Breast epithelium (tissue), 4 donors: ENCODE measurements at places on chromosomes 11 and 22. TPM values are rescaled to one million over a fixed set of nuclear protein-coding genes. Genes with fewer than 3 reads are reported as not detected.

DNA sequence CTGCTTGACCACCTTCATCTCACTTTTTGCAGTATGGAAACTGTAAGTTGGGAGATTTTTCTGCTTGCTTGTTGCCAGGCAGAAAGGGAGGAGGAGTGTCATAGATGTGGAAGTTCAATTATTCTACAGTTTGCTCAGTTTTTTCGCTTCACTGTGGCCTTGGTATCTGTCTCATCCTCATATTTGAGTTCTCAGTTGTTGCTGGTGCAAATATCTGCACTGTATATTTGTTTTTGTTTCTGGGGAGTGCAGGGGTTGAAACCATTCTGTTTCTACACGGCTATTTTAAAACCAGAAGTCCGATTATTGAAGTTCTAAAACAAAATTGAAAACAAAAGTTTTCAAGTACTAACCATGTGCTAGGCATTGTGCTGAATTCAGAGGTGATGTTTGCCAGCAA lies 153.4 kb downstream of the JRKL start:
- no peak for DNase-seq

GRCh38 chr11:44025727-44026126 lies 22.1 kb upstream of the ACCSL start:
- DNase-seq = no peak

GRCh38 chr22:37633089-37633624 lies 6.3 kb upstream of the SH3BP1 start:
- no peak for DNase-seq

DNA sequence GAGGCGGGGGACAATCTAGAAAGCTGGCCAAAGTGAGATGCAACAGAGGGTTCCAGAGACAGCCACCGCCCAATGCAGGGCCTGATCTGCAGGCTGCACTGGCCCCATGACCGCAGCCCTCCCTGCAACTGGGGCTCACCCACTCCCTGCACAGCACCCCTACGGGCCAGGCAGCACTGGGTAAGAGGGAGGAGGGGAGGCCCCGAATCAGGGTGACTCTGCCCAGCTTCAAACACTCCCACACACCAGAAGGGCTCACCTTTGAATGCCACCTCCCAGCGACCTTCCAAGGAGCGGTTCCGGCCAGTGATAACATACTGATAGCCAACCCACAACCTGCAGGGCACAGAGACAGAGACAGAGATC lies 59.3 kb downstream of the DGCR2 start:
- no peak for DNase-seq

GRCh38 chr22:31461699-31462098 lies 27.9 kb downstream of the EIF4ENIF1 start:
- DNase-seq = no peak

DNA sequence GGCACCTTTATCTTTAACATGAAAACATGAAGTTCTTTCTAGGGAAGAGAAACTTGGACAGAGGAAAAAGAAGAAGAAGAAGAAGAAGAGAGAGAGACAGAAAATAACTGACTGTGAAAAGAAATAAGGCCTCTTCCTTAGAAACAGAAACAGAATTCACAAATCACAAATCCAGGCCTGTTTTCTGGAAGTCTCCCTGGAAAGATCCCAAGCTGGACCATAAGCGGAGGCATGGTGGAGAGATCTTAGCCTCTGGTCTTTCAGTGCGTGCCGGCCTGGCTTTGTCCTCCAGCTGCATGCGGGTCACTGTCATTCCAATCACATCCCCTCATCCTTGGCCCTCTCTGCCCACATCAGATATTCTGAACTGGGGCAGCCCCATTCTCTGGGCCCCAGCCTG lies 6.9 kb downstream of the FXYD6 start:
- DNase-seq = no peak

- peak; percentile 79 for DNase-seq
Observed at GRCh38 chr11:12888525-12889158, 120.5 kb upstream of the RASSF10 start.

- no peak for DNase-seq
Observed at GRCh38 chr11:120258661-120259060, 18.7 kb downstream of the POU2F3 start.

GRCh38 chr11:126585388-126585773 lies 229.9 kb downstream of the ST3GAL4 start:
- no peak for DNase-seq

DNA sequence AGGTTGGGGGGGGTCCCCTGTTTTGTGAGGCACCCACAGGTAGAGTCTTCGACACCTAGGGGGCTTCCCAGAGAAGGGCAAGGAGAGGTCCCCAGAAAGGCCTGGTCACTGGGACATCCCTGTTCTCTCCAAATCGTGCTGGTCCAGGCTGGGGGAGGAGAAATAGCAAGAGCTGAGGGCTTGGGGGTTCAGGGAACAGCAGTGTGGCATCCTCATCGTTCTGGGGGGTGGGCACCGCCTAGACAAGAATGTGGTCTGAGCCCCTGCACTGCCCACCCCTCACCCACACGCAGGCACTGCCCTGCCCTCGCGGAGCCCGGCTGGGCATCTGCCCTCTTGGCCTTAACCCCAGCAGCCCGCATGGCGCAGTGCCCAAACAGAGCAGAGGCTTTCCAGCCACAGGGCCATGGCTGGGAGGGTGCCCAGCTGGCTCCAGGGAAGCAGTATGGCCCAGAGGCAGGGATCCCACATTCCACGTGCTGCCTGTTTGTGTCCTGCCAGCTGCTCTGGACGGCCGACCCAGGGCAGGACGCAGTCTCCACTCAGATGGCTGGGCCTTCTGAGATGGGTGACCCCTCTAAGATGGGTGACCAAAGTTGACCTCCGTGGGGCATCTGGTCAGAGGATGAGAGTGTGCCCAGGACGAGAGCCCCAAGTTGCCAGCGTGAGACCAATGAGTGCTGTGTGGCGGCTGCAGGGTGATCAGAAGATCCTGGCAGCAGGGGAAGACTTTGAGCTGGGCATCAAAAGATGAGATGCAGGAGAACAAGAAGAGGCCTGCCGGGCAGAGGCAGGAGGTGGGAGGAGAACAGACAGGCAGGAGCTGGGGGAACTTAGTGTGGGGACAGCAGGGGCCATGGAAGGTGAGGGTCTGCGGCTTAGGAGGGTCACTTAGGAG lies 14.4 kb downstream of the SCARF2 start:
- no peak for DNase-seq

- DNase-seq = no peak
Observed at GRCh38 chr11:108902027-108902469, 237.2 kb downstream of the DDX10 start.

DNA sequence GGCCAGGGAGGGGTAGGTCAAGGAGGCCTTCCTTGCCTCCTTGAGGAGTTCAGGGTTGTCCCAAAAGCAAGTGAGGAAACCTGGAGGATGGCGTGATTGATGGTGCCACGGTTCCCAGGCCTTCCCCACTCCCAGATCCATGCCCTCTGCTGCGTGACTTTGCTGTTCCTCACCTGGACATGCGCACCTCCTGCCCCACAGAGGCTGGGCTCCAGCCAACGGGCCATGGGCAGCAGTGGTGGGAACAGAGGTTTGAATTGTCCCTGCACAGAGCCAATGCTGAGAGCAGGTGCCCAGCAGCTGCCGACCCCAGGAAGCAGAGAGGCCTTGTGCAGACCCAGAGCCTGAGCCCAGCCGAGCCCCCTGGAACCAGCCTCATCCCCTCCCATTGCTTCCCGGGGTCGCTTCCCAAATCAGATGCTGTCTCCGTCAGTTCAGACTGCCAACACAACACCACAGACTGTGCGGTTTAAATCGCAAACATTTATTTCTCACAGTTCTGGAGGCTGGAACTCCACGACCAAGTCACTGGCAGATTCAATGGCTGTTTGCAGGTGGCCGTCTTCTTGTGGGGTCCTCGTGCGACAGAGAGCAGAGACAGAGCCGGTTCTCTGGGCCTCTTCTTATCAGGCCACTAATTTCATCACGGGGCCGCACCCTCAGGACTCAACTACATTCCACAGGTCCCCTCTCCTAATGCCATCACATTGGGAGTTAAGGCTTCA lies 6.2 kb upstream of the LINC01488 start:
- DNase-seq = no peak

- DNase-seq = peak; percentile 65
Observed at GRCh38 chr11:60775420-60775961, 9.6 kb upstream of the MS4A10 start.

GRCh38 chr11:125241104-125241503 lies 76.6 kb downstream of the PKNOX2 start:
- DNase-seq = no peak

- no peak for DNase-seq
Observed at GRCh38 chr22:20034143-20034542, 13.2 kb downstream of the TANGO2 start.

DNA sequence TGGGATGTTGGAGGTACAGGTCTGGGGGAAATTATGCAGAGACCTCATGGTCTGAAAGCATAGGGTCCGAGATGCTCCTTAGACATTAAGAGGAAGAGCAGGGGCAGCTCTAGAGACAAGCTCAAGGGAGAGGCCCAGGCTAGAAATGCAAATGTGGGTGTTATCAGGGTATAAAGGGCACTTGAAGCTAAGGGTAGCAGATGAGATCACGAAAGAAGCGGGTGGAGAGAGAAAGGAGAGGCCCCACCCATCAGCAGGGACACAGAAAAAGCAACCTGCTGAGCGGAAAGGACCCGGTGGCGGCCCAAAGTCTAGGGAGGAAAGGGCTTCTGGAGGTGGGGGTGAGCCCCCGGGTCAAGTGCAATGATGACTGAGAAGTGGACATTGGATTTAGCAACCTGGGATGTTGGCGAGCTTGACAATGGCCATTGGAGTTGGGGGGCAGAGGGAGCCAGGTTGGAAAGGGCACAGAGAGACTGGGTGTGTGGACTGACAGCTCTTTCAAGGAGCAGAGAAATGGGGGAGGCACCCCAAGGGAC lies 8.9 kb downstream of the TMPRSS6 start:
- DNase-seq = no peak

DNA sequence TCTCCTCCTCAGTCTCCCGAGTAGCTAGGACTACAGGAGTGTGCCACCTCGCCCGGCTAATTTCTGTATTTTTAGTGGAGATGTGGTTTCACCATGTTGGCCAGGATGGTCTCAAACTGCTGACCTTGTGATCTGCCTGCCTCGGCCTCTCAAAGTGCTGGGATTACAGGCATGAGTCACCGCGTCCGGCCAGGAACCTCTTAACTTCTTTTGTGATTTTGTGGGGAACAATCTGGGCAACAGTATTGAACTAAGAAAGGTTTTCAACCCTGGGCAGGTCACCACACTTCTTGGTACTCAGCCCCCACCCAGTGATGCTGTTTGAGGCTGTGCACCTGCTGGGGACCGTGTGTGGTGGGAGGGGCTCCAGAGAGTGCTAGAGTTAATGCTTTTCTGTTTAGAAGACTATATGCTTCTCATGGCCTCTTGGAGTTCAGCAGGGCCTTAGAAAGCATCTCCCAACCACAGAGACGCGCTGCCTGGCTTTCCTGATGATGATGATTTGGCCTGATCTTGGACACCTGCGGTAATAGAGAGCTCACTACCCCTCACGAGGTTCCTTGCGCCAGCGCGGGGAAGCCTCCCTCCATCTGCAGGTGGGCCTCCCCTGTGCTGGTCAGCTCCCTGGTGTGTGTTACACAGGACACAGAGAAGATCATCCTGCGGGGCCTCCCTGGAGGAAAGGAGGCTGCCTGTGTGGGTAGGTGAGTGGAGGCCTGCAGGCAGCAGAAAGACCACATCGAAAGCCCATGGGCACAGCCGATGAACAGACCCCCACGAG lies 1.2 kb downstream of the DENND6B start:
- no peak for DNase-seq

DNA sequence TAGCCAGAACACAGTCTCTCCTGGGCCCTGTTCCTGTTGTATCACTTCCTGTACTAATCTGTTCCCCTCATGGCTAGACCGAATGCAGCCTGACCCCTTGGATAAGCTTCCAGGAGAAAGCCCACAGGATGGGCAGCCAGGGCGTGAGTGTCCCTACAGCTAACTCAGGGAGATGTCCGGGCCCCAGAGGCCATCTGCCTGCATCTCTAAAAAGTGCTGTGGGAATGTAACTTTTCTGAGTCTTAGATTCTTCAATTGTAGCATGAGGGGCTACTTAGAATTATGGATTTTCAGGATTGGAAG lies 7.7 kb upstream of the MALAT1 start:
- DNase-seq = no peak

- no peak for DNase-seq
Observed at GRCh38 chr11:44203270-44204043, 106.5 kb downstream of the ALX4 start.

GRCh38 chr11:114614127-114614720 lies 18.6 kb upstream of the NXPE4 start:
- no peak for DNase-seq

DNA sequence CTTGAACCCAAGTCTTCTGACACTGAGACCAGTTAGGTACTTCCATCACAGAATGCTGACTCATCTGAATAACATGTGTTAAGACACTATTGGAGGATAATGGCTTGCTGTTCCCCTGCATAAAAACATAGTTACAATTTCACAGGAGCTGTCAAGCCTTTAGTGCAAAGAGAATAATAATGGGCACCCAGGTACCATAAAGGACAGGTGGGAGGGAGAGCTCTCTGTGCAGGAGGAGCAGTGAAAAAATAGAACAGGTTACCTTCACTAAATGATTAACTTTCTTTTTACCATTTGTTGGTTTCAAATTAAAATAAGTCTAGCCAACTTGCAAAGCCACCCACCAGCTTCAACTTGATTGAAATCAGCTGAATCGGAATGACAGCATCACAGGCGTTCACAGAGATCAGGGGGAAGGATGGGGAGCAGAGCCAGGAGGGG lies 173.2 kb downstream of the DSCAML1 start:
- no peak for DNase-seq

- DNase-seq = no peak
Observed at GRCh38 chr11:1218788-1219445, 3.9 kb upstream of the MUC5B start.

The CRYBB3 gene
- total RNA-seq = not detected

The CHRM4 gene
- total RNA-seq = not detected

The SIDT2 gene
- total RNA-seq = 49.5 TPM

The NXPE4 gene
- 0.66 TPM for total RNA-seq

The LMNTD2 gene
- 5.2 TPM for total RNA-seq

The MRE11 gene
- total RNA-seq = 33.1 TPM

The CCDC82 gene
- total RNA-seq = 29.5 TPM

The OR2AG1 gene
- not detected for total RNA-seq

The ZNF214 gene
- 4.9 TPM for total RNA-seq

The C22orf31 gene
- total RNA-seq = 0.73 TPM

The NAALAD2 gene
- total RNA-seq = 0.98 TPM
